ENCODE measurements at places on chromosomes 13 and 19.

GRCh38 chr13:111356795-111357194, 36.4 kb downstream of the TEX29 start:
- DNase-seq, result no peak

DNA sequence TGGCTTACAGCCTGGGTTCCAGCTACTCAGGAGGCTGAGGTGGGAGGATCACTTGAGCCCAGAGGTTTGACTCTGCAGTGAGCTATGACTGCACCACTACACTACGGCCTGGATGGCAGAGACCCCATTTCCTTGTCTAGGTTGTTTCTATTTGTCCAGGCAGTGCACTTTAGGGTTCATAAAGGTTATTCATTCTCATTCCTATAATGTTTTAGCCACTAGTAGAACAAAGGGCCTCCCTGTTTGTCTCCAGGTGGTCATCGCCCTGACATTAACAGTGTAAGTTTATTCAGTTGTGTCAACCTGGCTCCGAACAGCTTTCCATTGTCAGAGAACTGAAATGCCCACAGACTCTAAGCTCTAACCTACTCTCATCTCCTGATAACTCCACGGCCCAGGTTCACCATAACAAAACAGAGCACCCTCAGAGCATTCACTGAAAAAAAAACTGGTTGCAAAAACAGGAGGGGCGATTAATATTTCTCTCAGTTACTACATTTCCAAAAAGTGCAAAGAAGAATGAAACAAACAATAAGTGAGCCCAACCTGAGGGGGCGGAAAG, 37.1 kb downstream of the SMAD9 start:
- DNase-seq, result no peak

- DNase-seq, result no peak
Observed at GRCh38 chr13:37097076-37097475, 8.4 kb downstream of the CSNK1A1L start.

GRCh38 chr13:94435604-94436226, 43.8 kb downstream of the DCT start:
- DNase-seq, result peak; percentile 43

GRCh38 chr13:59413126-59413525, 750.6 kb downstream of the DIAPH3 start:
- peak; percentile 10 for DNase-seq

- DNase-seq, result no peak
Observed at GRCh38 chr19:54392105-54392504, 23.2 kb upstream of the TTYH1 start.

GRCh38 chr13:66312312-66313087, 917.6 kb downstream of the PCDH9 start:
- DNase-seq, result no peak

DNA sequence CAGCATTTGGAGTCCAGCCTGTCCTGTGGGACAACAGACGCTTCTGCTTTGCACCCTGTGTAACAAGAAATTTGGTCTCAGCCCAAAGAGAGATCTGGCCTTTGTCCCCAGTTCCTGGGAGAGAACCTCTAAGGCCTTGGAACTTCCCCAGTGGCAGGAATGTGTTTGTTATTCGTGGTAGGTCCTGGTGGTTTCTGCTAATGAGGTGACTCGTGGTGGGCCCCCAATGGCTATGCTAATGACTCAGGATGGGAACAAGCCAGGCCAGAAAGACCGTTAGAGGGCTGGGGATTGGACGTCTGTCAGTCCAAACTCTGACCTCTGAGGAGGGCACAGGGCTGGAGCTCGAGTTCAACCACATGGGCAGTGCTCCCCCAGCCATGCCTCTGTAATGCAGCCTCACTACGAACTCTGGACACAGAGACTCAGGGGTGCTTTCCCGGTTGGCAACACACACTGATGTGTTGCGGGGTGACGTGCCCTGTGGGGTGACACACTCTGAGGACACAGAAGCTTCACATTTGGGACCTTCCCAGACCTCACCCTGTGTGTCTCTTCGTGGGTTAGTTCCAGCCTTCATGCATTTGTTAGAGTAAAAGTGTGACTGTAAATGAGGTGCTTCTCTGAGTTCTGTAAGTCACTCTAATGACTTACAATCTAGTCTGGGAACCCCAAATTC, 38.9 kb downstream of the TEX29 start:
- no peak for DNase-seq

GRCh38 chr13:28128926-28129325, 9.4 kb upstream of the PAN3 start:
- no peak for DNase-seq

Data from inflammatory macrophage (primary cell).